ENCODE measurements at places on chromosomes 2 and 18. TPM values are rescaled to one million over a fixed set of nuclear protein-coding genes. Genes with fewer than 3 reads are reported as not detected.

The SCN1A gene
- not detected for total RNA-seq

The COLEC12 gene
- total RNA-seq = 0.94 TPM

The MEP1B gene
- 0.19 TPM for total RNA-seq

The FBXO15 gene
- 0.09 TPM for total RNA-seq

The GKN2 gene
- not detected for total RNA-seq

The RRM2 gene
- total RNA-seq = 17.1 TPM

The TUBA4B gene
- not detected for total RNA-seq

The ANKRD44 gene
- 5.6 TPM for total RNA-seq

The MTCL1 gene
- total RNA-seq = 20.5 TPM

The TANC1 gene
- total RNA-seq = 47.5 TPM

The FAM161A gene
- total RNA-seq = 2.1 TPM

The POMC gene
- 0.66 TPM for total RNA-seq

The VWA3B gene
- total RNA-seq = not detected

The MYOM1 gene
- 0.18 TPM for total RNA-seq

The ACTG2 gene
- under 0.01 TPM for total RNA-seq

The ANKRD62 gene
- total RNA-seq = not detected

The EGR4 gene
- not detected for total RNA-seq

The IL1A gene
- 1.8 TPM for total RNA-seq

The CDH19 gene
- 0.09 TPM for total RNA-seq
